K562 (cell line): ENCODE measurements at places on chromosomes 5 and 9. TPM values are rescaled to one million over a fixed set of nuclear protein-coding genes. Genes with fewer than 3 reads are reported as not detected.

DNA sequence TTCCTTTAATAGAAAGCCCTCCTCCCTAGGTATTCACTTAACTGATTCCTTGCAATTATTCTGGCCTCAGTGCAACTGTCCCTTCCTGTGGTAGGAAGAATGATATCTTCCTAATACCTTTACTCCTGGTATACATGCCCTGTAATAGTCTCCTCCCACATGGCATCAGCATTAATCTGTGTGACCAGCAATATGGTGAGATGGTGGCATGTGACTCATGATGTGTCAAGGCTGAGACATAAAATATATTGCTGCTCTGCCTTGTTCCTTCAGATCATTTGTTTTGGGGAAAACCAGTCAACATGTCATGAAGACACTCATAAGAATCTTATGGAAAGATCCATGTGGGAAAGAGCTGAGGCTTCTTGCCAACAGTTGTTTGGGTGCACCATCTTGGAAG, 149.1 kb upstream of the TRPM3 start:
- no peak for DNase-seq

GRCh38 chr9:90998573-90998972, 197.0 kb downstream of the SYK start:
- DNase-seq, result no peak

SLC36A2 gene
- polyA plus RNA-seq, result not detected in 2 replicates

RBM22 gene
- polyA plus RNA-seq, result 37.1 and 38.3 TPM in 2 replicates

ABCA1 gene
- polyA plus RNA-seq, result not detected in 2 replicates
